Glutamatergic neuron (in vitro differentiated cells): ENCODE measurements at places on chromosomes 1 and 21. TPM values are rescaled to one million over a fixed set of nuclear protein-coding genes. Genes with fewer than 3 reads are reported as not detected.

DNA sequence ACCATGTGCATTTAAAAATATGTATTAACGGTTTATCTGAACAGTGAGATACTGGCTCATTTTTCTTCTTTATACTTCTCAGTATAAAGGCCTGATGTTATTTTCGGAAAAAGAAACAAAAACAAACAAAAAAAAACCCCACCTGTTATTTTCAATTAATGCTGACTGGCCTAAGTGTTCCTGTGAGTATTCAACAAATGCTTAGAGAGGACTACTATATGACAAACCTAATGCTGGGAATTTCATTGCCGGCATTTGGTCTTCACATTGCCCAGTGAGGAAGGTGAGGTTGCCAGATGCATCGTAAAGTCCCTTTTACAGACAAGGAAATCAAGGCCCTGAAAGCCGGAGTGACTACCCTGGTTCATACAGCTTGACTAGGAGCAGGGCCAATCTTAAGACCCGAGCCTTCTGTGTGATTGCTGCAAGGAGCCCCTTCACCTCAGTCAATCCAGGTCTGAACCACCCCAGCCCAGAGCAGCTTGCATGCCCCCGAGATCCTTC, 599 bp downstream of the MRPL24 start:
- DNase-seq = no peak
- peaks cover 5% of the 10 kb centered on the region for H3K27me3 ChIP-seq
- H3K4me1 ChIP-seq = peaks cover 6% of the 10 kb centered on the region
- H3K36me3 ChIP-seq = no peaks in the 10 kb centered on the region
- peak overlapping the region; percentile 89 for H3K27ac ChIP-seq

- no peak overlapping the region for H3K4me3 ChIP-seq
- no peak for DNase-seq
- peaks cover 5% of the 10 kb centered on the region for H3K36me3 ChIP-seq
- no peaks in the 10 kb centered on the region for H3K27me3 ChIP-seq
- H3K27ac ChIP-seq = no peak overlapping the region
Observed at GRCh38 chr1:169044296-169044695, 62.2 kb upstream of the ATP1B1 start.

- no peak overlapping the region for H3K27ac ChIP-seq
- no peaks in the 10 kb centered on the region for H3K36me3 ChIP-seq
- H3K27me3 ChIP-seq = no peaks in the 10 kb centered on the region
- H3K4me1 ChIP-seq = no peaks in the 10 kb centered on the region
- DNase-seq = no peak
- no peak overlapping the region for H3K4me3 ChIP-seq
Observed at GRCh38 chr1:59236721-59237545, 60.0 kb upstream of the FGGY start.

- H3K36me3 ChIP-seq = no peaks in the 10 kb centered on the region
- no peaks in the 10 kb centered on the region for H3K27me3 ChIP-seq
- DNase-seq = no peak
- no peak overlapping the region for H3K27ac ChIP-seq
- H3K4me3 ChIP-seq = no peak overlapping the region
- no peaks in the 10 kb centered on the region for H3K4me1 ChIP-seq
Observed at GRCh38 chr1:110850627-110851026, 22.3 kb upstream of the CD53 start.

DNA sequence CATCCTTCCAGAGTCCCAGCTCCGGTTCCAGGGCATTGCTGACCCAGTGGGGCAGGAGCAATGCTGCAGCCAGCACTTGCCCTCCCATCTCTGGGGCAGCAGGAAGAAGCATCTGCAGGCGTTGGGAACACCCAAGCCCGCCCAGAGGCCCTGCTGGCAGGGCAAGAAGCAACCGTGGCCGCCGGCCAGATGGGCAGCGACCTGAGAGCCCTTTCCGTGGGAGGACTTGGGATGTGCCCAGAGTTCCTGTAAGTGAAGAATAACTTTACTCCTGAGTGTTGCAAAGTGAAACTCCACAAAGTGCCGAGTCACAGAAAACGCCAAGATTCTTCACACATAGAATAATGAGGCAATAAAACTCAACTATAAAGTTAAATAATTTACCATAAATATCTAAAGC, 46.0 kb downstream of the GRIK3 start:
- no peak overlapping the region for H3K27ac ChIP-seq
- DNase-seq = no peak
- peaks cover 16% of the 10 kb centered on the region for H3K27me3 ChIP-seq
- peaks cover 4% of the 10 kb centered on the region for H3K36me3 ChIP-seq

- no peak overlapping the region for H3K27ac ChIP-seq
- no peaks in the 10 kb centered on the region for H3K27me3 ChIP-seq
- DNase-seq = no peak
- H3K4me3 ChIP-seq = no peak overlapping the region
Observed at GRCh38 chr1:81974222-81974841, 173.6 kb downstream of the ADGRL2 start.

- no peak overlapping the region for H3K27ac ChIP-seq
- no peak for DNase-seq
- no peaks in the 10 kb centered on the region for H3K4me1 ChIP-seq
- no peaks in the 10 kb centered on the region for H3K36me3 ChIP-seq
- H3K4me3 ChIP-seq = no peak overlapping the region
Observed at GRCh38 chr1:234069760-234070159, 165.3 kb downstream of the SLC35F3 start.

DNA sequence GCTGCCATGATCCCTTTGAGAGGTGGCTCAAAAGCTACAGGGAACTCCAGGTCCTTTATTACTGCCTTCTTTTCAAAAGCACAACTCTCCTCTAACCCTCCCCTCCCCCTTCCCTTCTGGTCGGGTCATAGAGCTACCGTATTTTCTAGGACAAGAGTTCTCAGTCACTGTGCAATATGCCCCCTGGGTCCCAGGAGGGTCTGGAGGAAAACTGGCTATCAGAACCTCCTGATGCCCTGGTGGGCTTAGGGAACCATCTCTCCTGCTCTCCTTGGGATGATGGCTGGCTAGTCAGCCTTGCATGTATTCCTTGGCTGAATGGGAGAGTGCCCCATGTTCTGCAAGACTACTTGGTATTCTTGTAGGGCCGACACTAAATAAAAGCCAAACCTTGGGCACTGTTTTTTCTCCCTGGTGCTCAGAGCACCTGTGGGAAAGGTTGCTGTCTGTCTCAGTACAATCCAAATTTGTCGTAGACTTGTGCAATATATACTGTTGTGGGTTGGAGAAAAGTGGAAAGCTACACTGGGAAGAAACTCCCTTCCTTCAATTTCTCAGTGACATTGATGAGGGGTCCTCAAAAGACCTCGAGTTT, 3.1 kb downstream of the BTG2 start:
- H3K27me3 ChIP-seq = peaks cover 18% of the 10 kb centered on the region
- peak overlapping the region; percentile 100 for H3K4me3 ChIP-seq
- no peak for DNase-seq
- H3K27ac ChIP-seq = no peak overlapping the region
- H3K36me3 ChIP-seq = peaks cover 16% of the 10 kb centered on the region
- H3K4me1 ChIP-seq = peaks cover 40% of the 10 kb centered on the region

- H3K27me3 ChIP-seq = no peaks in the 10 kb centered on the region
- peaks cover 3% of the 10 kb centered on the region for H3K4me1 ChIP-seq
- H3K36me3 ChIP-seq = no peaks in the 10 kb centered on the region
- no peak for DNase-seq
Observed at GRCh38 chr1:75423616-75424015, 187.3 kb downstream of the SLC44A5 start.

DNA sequence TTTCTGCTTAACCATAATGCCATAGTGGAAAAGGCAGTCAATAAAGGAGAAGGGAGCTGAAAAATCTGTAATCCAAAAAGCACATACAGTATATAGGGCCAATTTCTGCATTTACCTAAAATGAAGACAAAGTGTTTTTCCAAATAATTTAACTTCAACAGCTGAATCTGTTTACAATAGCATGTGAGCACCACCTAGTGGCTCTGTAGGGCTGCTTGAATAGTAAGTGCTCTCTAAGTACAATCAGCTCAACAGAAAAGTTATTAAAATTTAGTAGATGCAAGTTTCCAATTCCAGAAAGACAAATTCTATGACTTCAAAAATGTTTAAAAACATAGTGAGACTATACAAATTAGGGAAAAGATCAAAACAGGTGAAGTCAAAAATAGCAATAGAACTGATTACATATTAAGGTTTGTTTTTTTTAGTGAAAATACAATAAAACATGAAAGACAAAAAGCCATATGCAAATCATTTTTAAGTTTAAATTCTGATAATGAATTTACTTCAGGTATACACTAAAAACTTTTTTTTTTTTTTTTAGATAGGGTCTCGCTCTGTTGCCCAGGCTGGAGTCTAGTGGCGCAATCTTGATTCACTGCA, 220.0 kb downstream of the SETD4 start:
- H3K4me3 ChIP-seq = no peak overlapping the region
- H3K36me3 ChIP-seq = no peaks in the 10 kb centered on the region
- peaks cover 2% of the 10 kb centered on the region for H3K27me3 ChIP-seq
- H3K27ac ChIP-seq = no peak overlapping the region

- no peaks in the 10 kb centered on the region for H3K36me3 ChIP-seq
- H3K4me1 ChIP-seq = no peaks in the 10 kb centered on the region
- peaks cover 2% of the 10 kb centered on the region for H3K27me3 ChIP-seq
- no peak overlapping the region for H3K4me3 ChIP-seq
Observed at GRCh38 chr1:15579683-15580047, 5.2 kb downstream of the AGMAT start.

DNA sequence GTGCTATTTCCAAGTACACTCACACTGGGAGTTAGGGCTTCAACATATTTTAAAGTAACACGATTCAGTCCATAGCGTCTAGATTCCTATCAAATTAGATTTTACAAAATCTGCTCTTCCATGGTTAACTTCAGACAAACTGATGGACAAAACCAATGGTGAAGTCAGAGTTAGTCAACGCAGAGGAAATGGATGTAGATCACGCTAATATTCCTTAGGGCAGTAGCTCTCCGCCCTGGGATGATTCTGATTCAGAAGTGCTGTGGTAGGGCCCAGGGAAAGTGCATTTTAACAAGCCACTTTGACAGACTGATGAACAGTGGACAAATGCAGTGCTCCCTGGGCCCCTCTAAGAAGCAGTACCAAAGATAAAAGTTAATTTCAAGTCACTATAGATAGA, 83.2 kb downstream of the HIVEP3 start:
- DNase-seq = no peak
- H3K4me1 ChIP-seq = no peaks in the 10 kb centered on the region
- peaks cover 5% of the 10 kb centered on the region for H3K36me3 ChIP-seq
- H3K4me3 ChIP-seq = no peak overlapping the region

- H3K4me3 ChIP-seq = no peak overlapping the region
- no peaks in the 10 kb centered on the region for H3K36me3 ChIP-seq
Observed at GRCh38 chr1:26363549-26364448, 8.8 kb downstream of the ZNF683 start.

DNA sequence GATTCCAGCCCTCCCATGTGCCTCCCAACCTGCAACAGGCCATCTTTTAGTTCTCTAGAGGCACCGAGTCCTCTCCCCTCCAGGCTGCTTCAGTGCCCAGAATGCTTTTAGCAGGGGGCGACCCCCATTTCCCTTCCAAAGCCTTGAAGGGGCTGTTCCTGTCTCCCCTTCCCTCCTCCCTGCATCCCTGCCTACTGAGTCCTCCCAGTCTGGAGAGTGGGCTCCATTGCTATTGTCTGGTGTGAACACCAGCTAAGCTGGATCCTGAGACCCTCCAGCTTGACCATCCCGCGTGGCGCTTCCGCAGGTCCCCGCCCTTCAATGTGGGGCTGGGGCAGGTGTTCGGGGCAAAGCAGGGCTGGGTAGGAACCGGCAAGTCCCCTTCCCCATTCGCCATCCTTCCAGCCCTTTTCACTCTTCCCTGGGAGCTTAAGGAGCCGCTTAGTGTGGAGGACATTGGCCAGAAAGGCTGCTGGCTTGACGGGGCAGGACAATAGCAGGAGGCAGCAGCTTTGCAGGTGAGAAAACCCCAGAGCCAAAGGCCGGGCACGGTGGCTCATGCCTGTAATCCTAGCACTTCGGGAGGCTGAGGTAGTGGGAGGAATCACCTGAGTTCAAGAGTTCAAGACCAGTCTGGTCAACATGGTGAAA, 32.2 kb downstream of the PADI6 start:
- no peak overlapping the region for H3K4me3 ChIP-seq
- no peak overlapping the region for H3K27ac ChIP-seq
- peaks cover 2% of the 10 kb centered on the region for H3K27me3 ChIP-seq
- DNase-seq = no peak

DNA sequence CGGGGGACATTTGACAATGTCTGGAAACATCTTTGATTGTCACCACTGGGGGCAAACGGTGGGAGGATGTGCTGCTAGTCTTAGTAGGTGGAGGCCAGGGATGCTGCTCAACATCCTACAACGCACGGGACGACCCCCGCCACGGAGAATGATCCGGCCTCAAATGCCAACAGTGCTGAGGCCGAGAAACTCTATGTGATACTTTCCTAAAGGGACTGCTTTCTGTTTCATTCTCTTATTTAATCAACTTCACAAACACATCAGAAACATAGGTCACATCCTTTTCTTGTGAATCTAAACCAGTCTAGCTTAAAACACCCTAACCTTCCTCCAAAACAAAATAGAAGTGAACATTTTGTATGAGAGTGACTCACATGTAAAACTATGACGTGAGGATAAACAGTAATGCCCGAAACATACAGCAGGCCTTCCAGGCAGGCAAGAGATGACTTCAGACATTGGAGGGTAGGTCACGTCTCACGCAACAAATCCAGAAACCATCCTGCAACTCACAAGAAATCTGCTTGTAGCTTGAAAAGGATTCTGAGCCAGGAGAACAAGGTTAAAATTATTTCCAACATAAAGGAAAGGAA, 37.2 kb upstream of the ETS2 start:
- peaks cover 2% of the 10 kb centered on the region for H3K27me3 ChIP-seq
- peaks cover 11% of the 10 kb centered on the region for H3K36me3 ChIP-seq
- no peak for DNase-seq
- peaks cover 5% of the 10 kb centered on the region for H3K4me1 ChIP-seq

DNA sequence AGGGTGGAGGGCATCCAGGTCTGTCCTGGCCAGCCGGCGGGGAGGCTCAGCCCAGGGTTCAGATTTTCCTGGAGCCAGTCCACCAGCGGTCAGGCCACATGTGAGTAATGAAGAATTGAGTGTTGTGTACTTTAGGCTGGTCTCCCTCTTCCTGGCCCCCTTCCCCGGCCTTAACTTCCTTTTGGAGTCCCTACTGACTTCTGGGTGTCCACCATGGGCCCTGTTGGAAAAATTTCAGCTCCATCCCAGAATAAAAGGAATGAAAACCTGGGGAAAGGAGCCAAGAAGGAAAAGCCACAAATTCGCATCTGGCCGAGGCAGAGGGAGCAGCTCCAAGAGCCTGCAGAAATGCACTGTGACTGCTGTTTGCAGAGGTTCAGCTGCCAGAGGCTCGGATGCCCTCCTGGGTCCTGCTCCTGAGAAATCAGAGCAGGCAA, 35.5 kb upstream of the HHAT start:
- DNase-seq = no peak
- H3K4me1 ChIP-seq = peaks cover 17% of the 10 kb centered on the region
- no peaks in the 10 kb centered on the region for H3K27me3 ChIP-seq
- no peaks in the 10 kb centered on the region for H3K36me3 ChIP-seq
- H3K4me3 ChIP-seq = peak overlapping the region; percentile 81

- no peak overlapping the region for H3K27ac ChIP-seq
- no peak overlapping the region for H3K4me3 ChIP-seq
- peaks cover 10% of the 10 kb centered on the region for H3K4me1 ChIP-seq
- no peaks in the 10 kb centered on the region for H3K36me3 ChIP-seq
- DNase-seq = no peak
- H3K27me3 ChIP-seq = no peaks in the 10 kb centered on the region
Observed at GRCh38 chr1:42429603-42430002, 26.2 kb downstream of the ZMYND12 start.

GRCh38 chr21:26969971-26970725, 3.3 kb upstream of the ADAMTS5 start:
- no peaks in the 10 kb centered on the region for H3K4me1 ChIP-seq
- H3K36me3 ChIP-seq = no peaks in the 10 kb centered on the region
- no peaks in the 10 kb centered on the region for H3K27me3 ChIP-seq
- H3K4me3 ChIP-seq = no peak overlapping the region
- H3K27ac ChIP-seq = no peak overlapping the region

Gene PADI2
- 0.74 TPM for total RNA-seq

Gene ARMH1
- 4.9 TPM for total RNA-seq

Gene MAST2
- 95.1 TPM for total RNA-seq

Gene SLC9C2
- total RNA-seq = 0.98 TPM

Gene TLCD4
- total RNA-seq = 0.10 TPM

Gene CFAP57
- 5.0 TPM for total RNA-seq
